ENCODE measurements at places on chromosomes 3 and 15.

DNA sequence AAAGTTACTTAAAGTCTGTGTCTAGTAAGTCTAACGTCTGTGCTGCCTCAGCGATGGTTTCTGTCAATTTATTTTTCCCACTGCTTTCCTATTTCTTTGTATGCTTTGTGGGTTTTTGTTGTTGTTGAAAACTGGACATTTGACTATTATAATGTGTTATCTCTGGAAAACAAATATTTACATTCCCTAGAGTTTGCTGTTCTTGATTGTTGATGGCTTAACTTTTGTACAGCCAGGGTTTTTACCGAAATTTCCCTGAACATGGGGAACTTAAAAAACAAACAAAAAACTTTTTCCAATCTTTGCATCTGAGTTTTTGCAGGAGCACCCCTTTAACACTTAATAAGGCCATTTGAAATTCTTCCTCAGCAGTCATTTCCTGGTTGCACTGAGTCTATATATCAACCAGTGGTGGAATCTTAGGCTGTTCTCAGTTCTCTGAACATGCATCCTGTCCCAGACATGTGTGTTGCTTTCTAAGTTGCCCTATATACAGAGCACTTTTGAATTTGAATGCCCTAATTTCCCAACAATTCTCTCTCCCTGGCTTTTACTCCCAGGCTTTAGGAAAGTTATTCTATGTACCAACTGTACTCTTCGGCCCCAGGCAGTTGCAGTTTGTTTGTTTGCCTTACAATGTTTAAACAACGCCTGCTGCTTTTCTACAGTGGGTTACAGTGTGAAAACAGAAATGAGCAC is 11.8 kb upstream of the PIAS1 start:
- DNase-seq = no peak

- DNase-seq = no peak
These were observed 22.9 kb upstream of the CHRNA7 start for GRCh38 chr15:32007355-32007960.

DNA sequence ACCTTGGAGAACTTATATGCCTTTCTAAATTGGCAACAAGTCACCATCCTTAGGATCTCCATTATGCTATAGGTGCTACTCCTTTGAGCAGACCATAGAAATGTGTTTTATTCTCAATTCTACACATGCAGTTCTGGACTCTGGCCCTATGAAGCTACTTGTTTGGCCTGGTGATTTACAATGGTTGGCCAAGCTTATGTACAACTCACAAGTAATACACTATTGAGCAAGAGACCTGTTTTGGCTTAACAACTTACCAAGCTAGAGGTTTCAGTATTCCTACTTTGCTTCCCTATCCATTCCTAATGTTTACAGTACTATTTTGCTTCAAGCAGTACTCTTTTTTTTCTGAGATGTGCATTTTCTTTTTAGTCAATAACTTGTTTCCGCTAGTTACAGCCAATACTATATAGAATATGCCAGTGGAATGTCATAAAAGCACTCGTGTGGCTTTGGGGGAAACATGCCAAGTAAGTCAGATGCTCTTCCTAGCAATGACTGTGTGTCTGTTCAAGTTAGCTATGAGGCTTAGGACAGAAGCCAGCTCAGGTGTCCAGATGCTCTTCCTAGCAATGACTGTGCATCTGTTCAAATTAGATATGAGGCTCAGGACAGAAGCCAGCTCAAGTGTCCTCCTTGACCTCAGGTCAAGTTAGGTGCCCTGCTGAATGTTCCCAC is 174.9 kb upstream of the SEMA6D start:
- DNase-seq = no peak

- DNase-seq = no peak
These were observed 10.2 kb upstream of the FGF7 start for GRCh38 chr15:49412797-49413196.

DNA sequence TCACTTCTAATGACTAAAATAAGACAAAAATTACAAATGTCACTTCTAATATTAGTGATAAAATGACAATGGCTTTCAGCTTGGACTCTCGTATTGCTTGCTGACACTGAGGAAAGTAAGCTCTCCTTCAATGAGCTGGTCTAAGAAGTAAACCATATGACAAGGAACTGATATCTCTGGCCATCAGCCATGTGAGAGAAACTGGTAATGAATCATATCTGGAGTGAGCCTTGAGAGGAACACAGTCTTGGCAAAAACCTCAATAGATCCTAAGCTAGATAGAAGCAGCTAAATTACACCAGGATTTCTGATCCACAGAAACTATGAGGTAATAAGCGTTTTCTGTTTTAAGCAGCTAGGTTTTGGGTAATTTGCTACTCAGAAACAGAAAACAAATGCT is 1575.1 kb downstream of the OTOL1 start:
- DNase-seq = no peak

- no peak for DNase-seq
These were observed 37.8 kb downstream of the BOC start for GRCh38 chr3:113249111-113249510.

DNA sequence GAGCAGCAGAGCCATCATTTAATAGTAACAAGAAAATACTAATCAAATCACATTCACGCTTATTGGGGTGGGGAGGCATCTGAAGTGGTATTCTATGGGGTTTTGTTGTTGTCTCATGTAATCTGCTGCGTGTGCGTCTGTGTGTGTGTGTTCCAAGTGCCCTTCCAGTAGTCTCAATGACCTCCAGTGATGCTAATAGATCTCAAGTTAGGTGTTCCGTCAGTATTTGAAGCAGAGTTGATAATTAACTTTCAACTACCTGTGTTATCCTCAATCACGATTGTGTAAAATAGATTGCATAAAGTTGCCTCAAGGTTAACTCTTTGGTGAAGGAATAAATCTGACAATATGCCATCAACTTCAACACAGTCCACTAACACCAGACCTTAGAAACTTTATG is 375.0 kb downstream of the MECOM start:
- DNase-seq = no peak

GRCh38 chr3:169289273-169289672 is 374.2 kb downstream of the MECOM start:
- no peak for DNase-seq

- no peak for DNase-seq
These were observed 98.3 kb upstream of the ZBTB20 start for GRCh38 chr3:115245438-115245837.

DNA sequence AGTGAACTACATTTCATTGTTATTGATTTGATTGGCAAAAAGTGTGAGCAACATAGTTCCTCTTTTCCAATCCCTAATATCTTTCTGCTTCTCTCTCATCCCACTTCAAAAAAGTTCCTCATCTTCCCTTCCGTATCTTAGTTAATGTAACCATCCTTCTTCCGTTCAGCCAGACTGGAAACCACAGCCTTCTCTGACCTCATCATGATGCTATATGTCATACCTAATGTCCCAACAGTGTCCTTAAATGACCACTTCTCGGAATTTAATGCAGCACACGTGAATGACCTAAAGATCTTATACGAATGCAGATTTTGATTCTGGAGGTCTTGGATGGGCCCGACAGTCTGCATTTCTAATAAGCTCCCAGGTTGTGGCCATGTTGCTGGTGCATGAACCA is 320.3 kb upstream of the SATB1 start:
- no peak for DNase-seq

GRCh38 chr15:68482246-68482645 is 50.3 kb upstream of the ITGA11 start:
- no peak for DNase-seq

DNA sequence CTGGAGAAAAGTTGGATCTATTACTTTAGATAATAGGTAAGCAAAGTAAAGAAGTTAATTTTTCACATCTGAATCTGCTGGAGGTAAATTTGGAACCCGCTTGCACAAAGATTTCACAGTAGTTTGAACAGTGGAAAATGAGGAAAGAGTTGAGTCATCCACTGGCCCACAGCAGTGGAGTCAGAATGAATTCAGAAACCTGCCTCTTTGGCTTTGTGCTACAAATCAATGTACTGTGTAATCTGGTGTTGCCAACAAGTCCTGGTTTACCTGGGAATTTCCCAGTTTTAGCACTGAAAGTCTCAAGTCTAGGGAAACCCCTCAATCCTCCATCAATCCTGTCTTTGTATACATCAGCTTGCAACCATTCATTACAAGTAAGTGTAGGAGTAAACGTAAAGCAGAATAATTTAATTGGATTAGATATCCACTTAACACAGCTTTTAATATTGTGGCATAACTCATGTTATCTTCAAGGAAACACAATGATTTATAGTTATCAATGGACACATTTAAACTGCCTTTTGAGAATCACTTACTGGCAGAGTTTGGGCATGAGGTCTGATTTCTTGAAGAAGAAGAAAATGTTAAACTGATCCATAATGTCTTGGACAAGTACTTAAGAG is 100.6 kb downstream of the DCLK3 start:
- no peak for DNase-seq

- DNase-seq = no peak
These were observed 44.9 kb upstream of the ZNF385D start for GRCh38 chr3:21795921-21796320.

GRCh38 chr15:101801048-101801447 is 2.3 kb upstream of the OR4F6 start:
- no peak for DNase-seq

GRCh38 chr3:177676947-177677587 is 479.8 kb upstream of the TBL1XR1 start:
- no peak for DNase-seq

DNA sequence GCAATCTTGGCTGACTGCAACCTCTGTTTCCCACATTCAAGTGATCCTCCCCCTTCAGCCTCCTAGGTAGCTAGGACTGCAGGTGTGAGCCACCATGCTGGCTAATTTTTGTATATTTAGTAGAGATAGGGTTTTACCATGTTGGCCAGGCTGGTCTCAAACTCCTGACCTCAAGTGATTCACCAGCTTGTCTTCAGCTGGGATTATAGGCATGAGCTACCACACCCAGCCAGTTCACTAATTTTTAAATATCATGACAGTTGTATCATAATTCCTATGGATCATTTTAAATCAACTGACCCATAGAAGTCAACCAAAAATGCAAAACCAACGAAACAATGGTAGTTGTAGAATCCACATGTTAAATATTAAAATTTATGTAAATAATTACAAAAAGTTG is 35.1 kb downstream of the RAF1 start:
- no peak for DNase-seq
